Hepatocyte (in vitro differentiated cells): ENCODE measurements at places on chromosomes 7 and 10. TPM values are rescaled to one million over a fixed set of nuclear protein-coding genes. Genes with fewer than 3 reads are reported as not detected.
A peak's percentile ranks its signal among the peaks of the same experiment; 100 is the strongest.

- no peak overlapping the region for H3K27ac ChIP-seq
- no peaks in the 10 kb centered on the region for H3K36me3 ChIP-seq
- no peak overlapping the region for H3K4me3 ChIP-seq
- no peaks in the 10 kb centered on the region for H3K4me1 ChIP-seq
Measured at GRCh38 chr10:24793648-24794379, 70.1 kb upstream of the ARHGAP21 start.

DNA sequence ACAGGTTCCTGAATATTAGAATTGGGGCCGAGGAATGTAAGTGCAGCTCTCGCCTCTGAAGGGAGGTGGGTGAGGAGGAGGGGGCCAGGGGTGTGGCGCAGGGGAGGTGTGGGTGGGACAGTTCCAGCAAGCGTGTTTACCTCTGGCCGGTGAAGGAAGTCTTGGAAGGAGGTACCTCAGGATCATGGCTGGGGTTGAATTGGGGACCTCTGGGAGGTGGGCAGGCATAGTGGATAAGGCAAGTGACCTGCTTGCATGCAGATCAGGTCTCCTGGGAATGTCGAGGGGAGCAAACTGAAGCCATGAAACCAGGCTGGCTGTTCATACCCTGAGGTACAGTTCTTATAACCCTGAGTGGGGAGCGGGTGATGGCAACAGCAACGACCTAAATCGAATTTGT lies 2.0 kb downstream of the ZNF775 start:
- peaks cover 55% of the 10 kb centered on the region for H3K4me1 ChIP-seq
- no peak overlapping the region for H3K27ac ChIP-seq
- no peak overlapping the region for H3K4me3 ChIP-seq
- no peaks in the 10 kb centered on the region for H3K27me3 ChIP-seq

DNA sequence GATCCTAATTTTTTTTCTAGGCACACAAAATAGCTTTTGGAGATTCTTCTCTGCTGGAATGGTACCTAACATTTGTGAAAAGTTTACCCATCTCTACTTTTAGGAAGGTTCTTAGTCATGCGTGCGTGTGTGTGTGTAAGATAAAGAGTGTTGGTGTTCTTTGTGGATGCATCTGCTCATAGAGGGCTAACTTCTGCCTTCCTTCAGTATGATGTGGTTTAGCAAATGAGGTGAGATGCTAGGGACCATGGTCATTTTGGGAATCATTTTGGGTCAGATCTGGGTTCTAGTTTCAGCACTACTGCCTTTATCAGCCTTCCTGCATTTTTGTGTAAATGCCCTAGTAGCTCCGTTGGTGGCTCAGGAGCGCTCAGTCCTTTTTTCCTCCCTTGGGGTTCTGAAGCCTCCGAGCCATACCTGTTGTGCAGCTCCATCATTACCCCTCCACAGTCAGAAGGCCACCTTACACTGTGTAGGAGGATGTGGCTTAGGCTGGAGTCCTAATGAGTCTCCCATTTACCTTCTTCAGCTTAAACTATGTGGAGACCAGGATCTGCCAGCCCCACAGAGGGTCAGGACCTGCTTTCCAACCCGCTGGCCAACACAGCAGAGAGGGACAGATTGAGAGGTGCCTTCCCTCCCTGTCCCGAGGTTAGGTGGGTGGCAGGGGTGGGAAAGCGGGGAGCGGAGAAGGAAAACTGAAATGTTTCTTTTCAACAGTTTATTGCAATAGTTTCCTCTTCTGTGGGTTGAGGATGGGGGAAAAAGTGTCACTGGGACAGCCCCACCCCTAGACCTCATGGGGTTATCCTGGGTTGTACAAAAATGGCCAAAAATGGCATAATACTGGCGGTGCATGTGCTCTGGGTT lies 31.2 kb downstream of the TSPAN14 start:
- no peak overlapping the region for H3K4me3 ChIP-seq
- no peak overlapping the region for H3K27ac ChIP-seq
- peaks cover 21% of the 10 kb centered on the region for H3K4me1 ChIP-seq
- DNase-seq = no peak

GRCh38 chr10:15137036-15137359 lies 31.5 kb downstream of the NMT2 start:
- no peak for DNase-seq
- H3K27me3 ChIP-seq = no peaks in the 10 kb centered on the region
- H3K27ac ChIP-seq = peak overlapping the region; percentile 56
- H3K4me1 ChIP-seq = peaks cover 6% of the 10 kb centered on the region
- H3K4me3 ChIP-seq = no peak overlapping the region
- no peaks in the 10 kb centered on the region for H3K36me3 ChIP-seq

DNA sequence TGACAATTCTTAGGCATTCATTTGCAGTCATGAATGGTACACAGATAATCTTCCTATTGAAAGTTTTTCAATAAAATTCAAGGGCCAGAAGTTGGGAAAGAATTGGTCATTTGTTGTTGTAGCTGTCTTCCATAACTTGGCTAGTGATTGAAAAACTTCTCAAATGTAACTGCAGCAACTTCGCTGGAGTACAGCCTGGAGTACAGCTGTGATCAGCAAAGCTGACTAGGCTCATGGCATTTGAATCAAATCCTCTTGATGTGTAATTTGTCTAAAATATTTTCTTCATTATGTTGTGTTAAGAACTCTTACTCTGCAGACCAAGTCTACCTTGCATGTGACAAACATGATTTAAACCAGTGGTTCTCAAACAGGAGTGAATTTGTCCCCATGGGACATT lies 226.5 kb upstream of the STEAP1 start:
- no peaks in the 10 kb centered on the region for H3K27me3 ChIP-seq
- no peak overlapping the region for H3K4me3 ChIP-seq

GRCh38 chr7:116259156-116259870 lies 49.0 kb downstream of the TES start:
- H3K27ac ChIP-seq = no peak overlapping the region
- no peak for DNase-seq
- H3K36me3 ChIP-seq = no peaks in the 10 kb centered on the region

DNA sequence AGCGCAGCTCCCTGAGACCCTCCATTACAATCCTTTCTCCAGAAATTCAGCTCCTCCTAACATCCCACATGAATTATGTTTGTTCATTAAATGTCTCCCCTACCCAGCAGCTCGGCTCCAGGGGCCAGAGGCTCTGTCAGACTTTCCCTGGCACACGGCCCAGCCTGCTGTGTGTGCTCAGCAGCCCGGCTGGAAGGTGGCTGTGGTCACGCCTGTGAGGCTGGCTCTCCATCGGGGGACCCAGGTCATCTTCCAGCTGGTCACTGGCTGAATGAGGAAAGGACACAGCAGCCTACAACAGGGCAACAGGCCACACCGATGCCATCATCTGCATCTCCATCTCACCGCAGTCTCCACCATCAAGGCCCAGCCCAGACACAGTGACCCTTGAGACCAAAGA lies 219.8 kb downstream of the MAD1L1 start:
- peak; percentile 58 for DNase-seq
- H3K36me3 ChIP-seq = no peaks in the 10 kb centered on the region
- H3K27me3 ChIP-seq = no peaks in the 10 kb centered on the region
- H3K4me1 ChIP-seq = peaks cover under 1% of the 10 kb centered on the region

DNA sequence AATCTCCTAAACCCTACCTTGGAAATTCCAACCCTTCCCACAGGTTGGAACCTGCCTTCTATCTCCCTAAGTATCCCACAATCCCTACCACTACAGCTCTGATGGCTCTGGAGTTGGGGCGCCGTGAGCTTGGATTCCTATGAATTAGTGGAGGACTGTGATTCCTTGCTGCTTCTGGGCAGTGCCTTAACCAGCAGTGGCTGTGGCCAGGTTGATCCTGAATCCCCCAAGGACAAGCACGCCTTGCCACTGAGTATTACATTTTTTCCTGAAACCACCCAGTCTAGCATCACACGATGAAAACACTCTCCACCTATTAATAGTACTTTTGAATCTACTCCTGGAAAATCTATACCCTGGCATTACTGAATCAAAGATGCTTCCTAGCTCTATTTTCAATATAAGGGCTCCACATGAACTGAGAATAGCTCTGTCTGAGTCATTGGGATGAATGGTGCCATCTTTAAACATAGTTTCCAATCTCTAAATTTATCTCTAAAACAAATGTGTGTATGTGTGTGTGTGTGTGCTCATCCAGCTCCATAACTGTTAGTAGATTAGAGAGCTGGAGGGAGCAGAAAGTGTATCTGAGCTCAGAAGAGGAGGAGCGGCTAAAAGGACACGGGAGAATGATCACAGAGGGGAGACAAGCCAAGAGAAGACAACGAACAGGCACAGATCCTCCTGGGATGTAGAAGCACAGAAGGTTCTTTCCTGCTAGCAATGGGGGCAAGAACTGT lies 11.9 kb upstream of the INPP5F start:
- no peaks in the 10 kb centered on the region for H3K27me3 ChIP-seq
- no peaks in the 10 kb centered on the region for H3K4me1 ChIP-seq
- DNase-seq = no peak
- H3K27ac ChIP-seq = no peak overlapping the region
- no peaks in the 10 kb centered on the region for H3K36me3 ChIP-seq

DNA sequence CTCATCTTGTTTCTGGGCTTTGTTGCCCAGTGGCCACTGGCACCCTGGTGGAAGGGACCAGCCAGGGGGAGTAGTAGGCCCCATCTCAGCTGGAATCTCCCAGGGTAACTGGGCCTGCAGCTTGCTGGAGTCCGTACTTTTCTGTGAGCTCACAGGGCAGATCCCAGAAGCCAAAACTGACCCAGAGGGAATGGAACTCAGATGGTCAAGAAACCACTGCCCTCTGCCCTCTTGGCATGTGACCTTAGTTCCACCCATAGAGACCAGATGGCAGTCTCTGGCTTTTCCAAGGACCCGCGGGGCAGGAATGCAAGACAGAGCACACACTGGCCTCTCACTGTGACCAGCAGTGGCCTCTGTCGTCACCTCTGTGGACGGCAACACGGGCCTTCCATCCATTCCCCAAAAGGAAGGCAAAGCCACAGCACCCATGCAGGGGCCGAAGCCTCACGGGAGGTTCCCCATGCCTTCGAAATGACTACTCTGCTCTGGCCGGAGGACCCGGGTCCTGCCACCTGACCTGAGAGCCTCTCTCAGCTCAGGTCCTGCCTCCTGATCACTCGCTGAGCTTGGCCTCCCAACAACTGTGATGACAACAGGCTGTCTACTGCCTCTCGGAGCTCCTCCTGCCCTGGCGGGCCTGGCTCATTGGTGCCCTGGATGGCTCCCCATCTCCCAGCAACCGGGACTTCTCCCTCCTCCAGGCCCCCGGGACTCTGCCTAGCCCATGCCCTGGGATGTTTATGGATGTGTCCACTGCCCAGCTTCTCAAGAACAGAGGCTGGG lies 29.9 kb downstream of the MYL10 start:
- H3K27me3 ChIP-seq = no peaks in the 10 kb centered on the region
- no peaks in the 10 kb centered on the region for H3K36me3 ChIP-seq
- no peak overlapping the region for H3K4me3 ChIP-seq
- peaks cover 19% of the 10 kb centered on the region for H3K4me1 ChIP-seq

GRCh38 chr10:35870665-35871310 lies 228.7 kb upstream of the FZD8 start:
- peaks cover 8% of the 10 kb centered on the region for H3K4me1 ChIP-seq
- no peak overlapping the region for H3K27ac ChIP-seq
- no peak overlapping the region for H3K4me3 ChIP-seq
- H3K27me3 ChIP-seq = no peaks in the 10 kb centered on the region
- DNase-seq = no peak
- H3K36me3 ChIP-seq = no peaks in the 10 kb centered on the region

- no peak overlapping the region for H3K4me3 ChIP-seq
- no peaks in the 10 kb centered on the region for H3K36me3 ChIP-seq
- no peak overlapping the region for H3K27ac ChIP-seq
- H3K27me3 ChIP-seq = no peaks in the 10 kb centered on the region
- H3K4me1 ChIP-seq = no peaks in the 10 kb centered on the region
Measured at GRCh38 chr7:24943096-24943948, 36.7 kb downstream of the OSBPL3 start.

- no peak for DNase-seq
- peaks cover 7% of the 10 kb centered on the region for H3K4me1 ChIP-seq
- no peaks in the 10 kb centered on the region for H3K36me3 ChIP-seq
- no peak overlapping the region for H3K27ac ChIP-seq
- H3K4me3 ChIP-seq = no peak overlapping the region
- H3K27me3 ChIP-seq = no peaks in the 10 kb centered on the region
Measured at GRCh38 chr7:95952851-95953250, 180.5 kb downstream of the DYNC1I1 start.

- peaks cover under 1% of the 10 kb centered on the region for H3K27me3 ChIP-seq
- H3K27ac ChIP-seq = no peak overlapping the region
- H3K4me1 ChIP-seq = no peaks in the 10 kb centered on the region
- no peaks in the 10 kb centered on the region for H3K36me3 ChIP-seq
- DNase-seq = no peak
- H3K4me3 ChIP-seq = no peak overlapping the region
Measured at GRCh38 chr7:43753843-43754242, 4.6 kb upstream of the BLVRA start.

GRCh38 chr7:89839329-89839728 lies 314.9 kb upstream of the STEAP1 start:
- no peaks in the 10 kb centered on the region for H3K27me3 ChIP-seq
- no peaks in the 10 kb centered on the region for H3K4me1 ChIP-seq
- DNase-seq = no peak
- H3K4me3 ChIP-seq = no peak overlapping the region
- H3K36me3 ChIP-seq = no peaks in the 10 kb centered on the region

- H3K4me1 ChIP-seq = no peaks in the 10 kb centered on the region
- no peak overlapping the region for H3K4me3 ChIP-seq
- no peaks in the 10 kb centered on the region for H3K36me3 ChIP-seq
- no peak for DNase-seq
- H3K27ac ChIP-seq = no peak overlapping the region
Measured at GRCh38 chr10:120145107-120145506, 252.6 kb downstream of the SEC23IP start.

DNA sequence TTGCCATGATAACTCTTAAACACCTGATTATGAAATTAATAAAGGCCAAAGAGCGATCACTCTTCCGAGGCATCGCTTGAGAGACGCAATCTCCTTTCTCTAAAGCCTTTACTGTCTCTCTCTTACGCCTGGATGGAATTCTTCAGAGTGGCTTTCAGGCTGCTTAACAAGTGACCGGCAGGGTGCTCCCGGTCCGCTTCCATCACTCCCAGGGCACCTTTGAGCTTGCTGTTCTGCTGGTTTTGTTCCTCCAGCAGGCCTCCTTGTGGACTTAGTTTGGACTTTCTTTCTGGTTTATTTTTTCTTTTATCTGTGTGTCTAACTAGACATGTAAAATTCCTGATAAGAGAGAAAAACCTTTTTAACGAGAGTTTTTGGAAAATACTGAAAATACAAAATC lies 60.9 kb downstream of the MRPL32 start:
- DNase-seq = peak; percentile 9
- H3K36me3 ChIP-seq = no peaks in the 10 kb centered on the region
- H3K4me1 ChIP-seq = no peaks in the 10 kb centered on the region
- no peak overlapping the region for H3K27ac ChIP-seq
- no peaks in the 10 kb centered on the region for H3K27me3 ChIP-seq

- no peak for DNase-seq
- H3K4me3 ChIP-seq = no peak overlapping the region
- H3K4me1 ChIP-seq = peaks cover 10% of the 10 kb centered on the region
- no peak overlapping the region for H3K27ac ChIP-seq
- no peaks in the 10 kb centered on the region for H3K36me3 ChIP-seq
Measured at GRCh38 chr10:35508647-35509046, 96.5 kb upstream of the GJD4 start.

SAP25 gene
- total RNA-seq = not detected in 2 replicates

TACC2 gene
- 20.0 and 24.1 TPM in 2 replicates for total RNA-seq

PVRIG gene
- not detected in 2 replicates for total RNA-seq

LDB1 gene
- 46.3 and 47.2 TPM in 2 replicates for total RNA-seq

RNF148 gene
- 2.2 and 3.8 TPM in 2 replicates for total RNA-seq

ADRA2A gene
- total RNA-seq = 1.6 and 1.9 TPM in 2 replicates
